LNCaP clone FGC (cell line): ENCODE measurements at places on chromosomes 2 and 18.

DNA sequence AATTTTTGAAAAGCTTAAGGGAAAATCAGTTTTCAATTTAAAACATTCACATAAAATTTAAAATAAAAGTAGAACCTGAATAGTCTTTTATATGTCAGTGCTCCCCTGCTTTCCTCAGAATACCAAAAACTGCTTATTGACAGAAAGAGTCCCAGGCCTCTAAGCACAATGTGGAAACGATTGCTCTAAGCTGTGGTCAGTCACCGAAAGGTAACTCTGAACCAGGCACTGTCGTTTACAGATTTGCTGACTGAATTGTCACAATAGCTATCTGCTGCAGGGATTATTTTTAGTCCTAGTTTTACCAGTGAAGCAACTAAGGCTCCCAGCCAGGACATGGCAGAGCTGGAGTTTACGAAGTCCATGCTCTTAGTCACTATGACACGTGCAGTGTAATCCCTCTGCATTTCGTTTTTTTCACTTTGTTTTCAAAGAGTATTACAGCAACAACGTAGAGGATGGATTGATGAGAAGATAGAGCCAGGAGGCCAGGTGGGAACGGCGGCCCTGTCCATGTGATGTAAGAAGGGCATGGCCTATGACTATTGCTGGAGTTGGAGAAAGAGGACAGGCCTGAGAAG, 28.1 kb upstream of the TMEM247 start:
- no peak for DNase-seq

- DNase-seq, result no peak
Measured at GRCh38 chr2:168371273-168372019, 84.6 kb upstream of the CERS6 start.

GRCh38 chr2:39050109-39050508, 70.7 kb downstream of the SOS1 start:
- DNase-seq, result no peak

DNA sequence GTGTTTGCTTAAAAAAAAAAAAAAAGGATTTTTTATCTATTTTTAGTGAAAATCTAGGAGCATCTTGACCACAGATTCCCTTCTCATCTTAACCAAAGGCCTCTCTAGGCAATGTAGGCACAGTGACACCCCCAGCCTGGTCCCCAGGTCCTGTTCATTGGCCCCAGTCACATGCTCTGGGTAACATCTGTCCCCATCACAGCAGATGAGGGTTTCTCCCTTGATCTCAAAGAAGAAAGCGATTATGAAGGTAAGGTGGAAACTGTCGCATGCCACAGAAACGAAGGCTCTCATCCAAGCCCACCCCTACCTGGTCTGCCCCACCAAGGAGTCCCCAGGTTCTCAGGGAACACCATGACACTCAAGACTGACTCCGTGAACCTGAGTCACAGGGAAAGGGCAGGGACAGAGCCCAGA, 4.7 kb downstream of the HS6ST1 start:
- DNase-seq, result no peak

DNA sequence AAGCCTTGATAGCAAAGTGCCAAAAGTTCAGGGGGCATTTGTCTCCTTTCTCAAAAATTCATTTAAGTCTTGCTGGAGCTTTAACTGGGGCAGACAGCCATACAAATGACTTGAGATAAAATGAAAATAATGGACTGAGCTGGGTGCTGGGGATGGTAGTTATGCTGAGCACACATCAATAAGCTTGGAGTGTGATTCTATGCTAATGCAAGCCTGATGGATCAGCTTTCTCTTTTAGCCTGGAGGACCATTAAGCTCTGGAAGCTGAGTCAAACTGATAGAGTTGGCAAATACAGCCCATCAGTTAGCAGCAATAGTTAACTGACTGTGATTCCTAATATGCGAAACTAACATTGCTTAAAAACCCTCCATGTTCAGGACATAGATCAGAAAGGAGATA, 98.0 kb downstream of the CAMKMT start:
- no peak for DNase-seq

DNA sequence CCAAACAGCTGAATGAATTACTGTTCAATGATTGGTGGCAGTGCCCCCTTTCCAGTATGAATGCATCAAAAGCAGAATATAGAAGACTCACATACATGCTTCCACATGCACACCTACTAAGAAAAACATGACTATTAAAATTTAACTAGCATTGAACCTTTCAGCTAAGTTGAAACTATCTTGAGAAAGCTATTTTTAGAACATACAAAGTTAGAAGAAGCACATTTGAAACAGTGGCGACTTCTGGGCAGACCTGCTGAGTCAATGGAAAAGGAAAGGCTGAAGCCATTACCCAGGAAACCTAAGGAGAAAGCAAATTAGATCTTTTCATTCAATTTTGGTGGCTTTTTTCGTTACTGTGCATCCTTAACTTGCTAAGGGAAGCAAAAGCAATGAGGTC, 55.9 kb downstream of the PLA2R1 start:
- no peak for DNase-seq

DNA sequence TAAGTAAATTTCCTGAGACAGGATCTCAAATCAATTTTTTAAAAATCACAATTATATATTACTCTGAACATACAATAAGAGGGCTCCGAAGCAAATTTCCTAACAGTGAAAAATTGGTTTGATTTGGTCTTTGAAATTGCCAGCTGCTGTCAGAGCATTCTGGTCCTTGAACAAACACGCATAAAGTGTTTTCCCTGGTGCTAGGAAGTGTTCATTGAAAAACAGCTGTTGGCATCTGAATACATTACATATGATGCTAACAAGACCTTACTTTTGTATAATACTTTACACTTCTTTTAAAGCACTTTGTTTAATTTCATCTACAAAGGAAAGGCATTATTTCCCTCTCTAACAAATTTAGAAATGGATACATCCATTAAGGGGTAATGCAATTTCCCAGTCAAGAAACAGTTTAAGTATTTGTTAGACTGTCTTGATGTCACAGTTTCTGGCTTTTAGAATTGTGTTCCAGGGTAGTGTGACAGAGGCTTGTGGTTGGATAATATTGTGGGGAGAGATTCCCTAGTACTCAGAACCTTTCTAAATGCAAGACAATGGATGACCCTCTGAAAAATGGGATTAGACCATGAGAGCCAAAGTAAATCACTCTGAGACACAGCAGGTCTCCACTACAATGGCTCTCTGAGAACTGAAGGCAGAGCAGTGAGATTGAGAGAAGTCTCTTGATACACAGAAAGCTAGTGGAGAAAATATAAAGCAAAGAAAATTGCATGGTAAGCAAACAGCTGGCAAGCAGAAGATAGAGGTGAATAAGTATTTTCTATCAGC, 299.0 kb downstream of the TRIB2 start:
- DNase-seq, result no peak

DNA sequence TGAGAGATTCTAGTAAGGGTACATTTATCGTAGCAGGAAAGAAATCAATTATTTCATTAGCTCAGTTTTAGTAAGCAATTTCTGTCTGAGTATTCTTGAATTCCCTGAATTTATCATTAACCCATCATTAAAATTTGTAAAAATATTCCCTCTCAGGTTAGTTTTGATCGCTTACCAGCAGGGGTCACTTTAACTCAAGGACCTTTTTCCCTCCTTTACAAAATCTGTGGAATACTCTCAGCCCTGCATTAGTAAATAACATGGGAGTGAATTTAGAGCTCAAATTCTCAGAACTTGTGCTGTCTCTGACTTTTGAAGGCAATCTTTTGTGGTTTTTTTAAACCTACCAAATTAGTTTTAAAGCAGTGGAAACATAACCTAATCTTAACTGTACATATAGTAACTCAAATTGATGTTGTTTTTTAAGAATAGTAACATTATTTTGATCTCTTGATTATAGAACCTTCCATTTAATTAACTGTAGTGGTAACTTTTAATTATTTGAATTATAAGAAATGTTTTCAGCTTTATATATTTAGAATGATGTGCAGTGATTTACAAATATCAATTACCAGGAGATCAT, 97.2 kb downstream of the AGPS start:
- peak; percentile 6 for DNase-seq

GRCh38 chr18:33239298-33239697, 201.2 kb downstream of the CCDC178 start:
- DNase-seq, result no peak

DNA sequence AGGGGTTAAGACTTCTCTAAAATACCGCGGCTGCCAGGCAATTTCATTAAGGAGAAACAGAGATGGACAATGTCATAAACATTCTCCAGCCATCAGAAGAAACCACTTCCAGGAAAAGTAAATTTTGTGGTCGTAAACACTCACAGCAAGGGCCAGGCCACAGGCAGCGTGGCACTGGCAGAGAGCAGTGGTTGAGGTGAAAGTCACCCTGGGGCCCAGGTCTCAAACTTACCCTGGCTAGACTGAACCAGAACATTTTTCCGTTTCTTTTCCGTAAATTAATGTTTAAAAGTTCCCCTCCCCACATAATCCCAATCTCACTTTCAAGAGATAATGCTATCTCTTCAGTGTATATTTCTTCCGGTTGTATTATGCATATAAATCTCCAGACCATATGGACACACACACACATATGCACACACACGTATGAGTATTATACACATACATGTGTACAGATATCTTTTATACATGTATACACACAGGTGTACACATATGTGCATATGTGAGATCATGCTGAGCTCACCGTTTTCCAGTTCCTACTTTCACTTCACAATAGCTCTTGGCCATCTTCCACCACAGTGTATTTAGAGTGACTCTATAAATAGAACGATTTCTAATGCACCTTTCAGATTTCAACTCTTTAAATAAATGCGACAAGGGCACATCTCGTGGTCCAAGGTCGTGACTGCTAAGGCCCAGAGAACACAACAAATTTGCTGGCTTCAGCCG, 90.1 kb downstream of the MALT1 start:
- peak; percentile 36 for DNase-seq

GRCh38 chr18:63564561-63564960, 22.4 kb downstream of the SERPINB12 start:
- no peak for DNase-seq

DNA sequence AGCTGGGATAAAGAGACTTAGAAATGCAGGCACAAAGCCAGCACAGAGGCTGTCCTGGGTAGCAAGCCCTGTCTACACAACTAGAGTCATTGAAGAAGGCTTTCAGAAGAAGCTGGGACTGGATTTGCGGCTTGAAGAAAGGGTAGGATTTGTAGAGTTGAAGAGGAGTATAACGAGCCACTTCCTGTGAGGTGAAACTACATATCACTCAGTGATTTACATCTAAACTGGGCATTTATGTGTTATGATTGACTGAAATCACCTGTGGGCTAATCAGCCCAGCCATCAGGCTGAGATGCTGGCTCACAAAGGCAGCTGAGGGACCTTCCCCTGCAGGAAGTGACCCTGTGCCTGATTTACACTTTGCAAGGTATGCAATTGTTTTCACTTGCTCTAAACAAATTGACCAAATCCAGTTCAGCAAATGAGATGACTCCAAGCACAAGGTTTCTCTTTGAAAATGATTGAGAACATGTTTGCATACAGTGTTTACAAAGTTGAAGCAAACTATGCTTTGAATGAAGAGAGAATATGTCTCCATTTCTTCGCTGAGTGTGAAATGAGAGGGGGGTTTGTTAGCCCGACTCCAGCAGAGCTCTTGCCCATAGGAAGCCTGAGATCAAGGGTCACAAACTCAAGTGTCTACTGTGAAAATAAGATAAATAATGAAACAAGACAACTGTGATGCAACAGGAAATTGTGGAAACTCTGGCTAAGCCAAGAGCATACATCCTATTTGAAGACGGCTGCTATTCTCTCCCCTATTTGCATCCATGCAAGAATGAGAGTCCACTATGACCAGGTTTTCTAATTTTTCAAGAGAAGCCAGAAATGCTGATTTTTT, 69.3 kb upstream of the HK2 start:
- DNase-seq, result no peak

GRCh38 chr2:47024046-47024445, 108.4 kb upstream of the MCFD2 start:
- DNase-seq, result no peak

DNA sequence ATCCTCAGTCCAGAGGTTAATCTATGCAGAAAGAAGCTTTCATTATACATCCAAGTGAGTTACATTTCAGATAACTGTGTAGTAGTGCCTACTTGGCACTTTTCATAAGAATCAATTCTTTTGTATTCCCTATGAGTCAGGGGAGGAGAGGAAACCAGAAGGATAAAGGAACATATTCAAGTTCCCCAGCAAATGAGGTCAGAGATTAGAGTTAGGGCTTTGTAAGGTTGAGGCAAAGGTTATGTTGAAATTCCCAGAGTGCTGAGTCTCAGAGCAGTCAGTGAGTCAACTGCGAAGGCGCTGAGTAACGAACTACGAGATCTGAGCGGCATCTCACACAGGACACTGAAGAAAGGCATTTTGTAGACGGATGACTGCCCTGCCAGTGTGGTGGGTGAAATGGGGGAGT, 25.1 kb upstream of the ME2 start:
- DNase-seq, result no peak
